ENCODE measurements at places on chromosomes 4 and X.
A peak's percentile ranks its signal among the peaks of the same experiment; 100 is the strongest.

- no peak for DNase-seq
These were observed 60.8 kb downstream of the HCCS start for GRCh38 chrX:11171956-11172355.

DNA sequence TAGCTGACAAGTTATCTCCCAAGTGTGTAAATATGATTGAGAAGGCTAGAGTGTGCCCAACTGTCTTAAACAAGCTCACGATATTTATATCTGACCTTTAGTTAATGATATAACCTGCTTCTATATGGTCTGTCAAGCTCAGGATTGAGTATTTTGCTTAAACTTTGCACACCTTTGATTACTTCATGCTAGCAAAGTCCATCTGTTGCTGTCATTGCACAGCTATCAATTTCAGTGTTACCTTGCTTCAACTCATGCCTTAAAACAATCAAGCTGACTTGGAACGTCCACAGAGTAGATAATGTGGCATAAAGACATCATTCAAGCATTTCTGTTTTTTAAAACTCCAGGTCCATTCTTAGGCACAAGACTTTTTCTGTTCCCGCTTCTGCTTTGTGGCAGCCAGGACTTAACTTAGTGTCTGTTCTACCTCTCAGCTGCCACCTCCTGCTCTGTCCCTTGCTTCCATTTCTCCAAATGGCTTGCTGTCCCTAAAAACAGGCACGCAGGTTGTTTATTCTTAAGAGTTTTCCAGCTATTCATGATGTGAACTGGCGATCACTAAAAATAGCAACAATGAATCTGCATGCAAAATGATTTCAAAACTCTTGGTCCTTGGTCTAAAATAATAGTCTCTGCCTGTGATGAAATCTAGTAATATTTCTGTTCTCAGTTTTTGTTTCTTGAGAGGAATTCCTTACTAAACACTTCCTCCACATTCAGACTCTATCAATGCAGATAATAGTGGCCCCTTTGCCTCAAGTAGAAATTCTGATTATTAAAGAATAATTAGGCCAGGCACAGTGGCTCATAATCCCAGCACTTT is 16.3 kb upstream of the NEIL3 start:
- DNase-seq, result no peak

GRCh38 chr4:76704133-76704881 is 193.6 kb downstream of the SOWAHB start:
- no peak for DNase-seq

DNA sequence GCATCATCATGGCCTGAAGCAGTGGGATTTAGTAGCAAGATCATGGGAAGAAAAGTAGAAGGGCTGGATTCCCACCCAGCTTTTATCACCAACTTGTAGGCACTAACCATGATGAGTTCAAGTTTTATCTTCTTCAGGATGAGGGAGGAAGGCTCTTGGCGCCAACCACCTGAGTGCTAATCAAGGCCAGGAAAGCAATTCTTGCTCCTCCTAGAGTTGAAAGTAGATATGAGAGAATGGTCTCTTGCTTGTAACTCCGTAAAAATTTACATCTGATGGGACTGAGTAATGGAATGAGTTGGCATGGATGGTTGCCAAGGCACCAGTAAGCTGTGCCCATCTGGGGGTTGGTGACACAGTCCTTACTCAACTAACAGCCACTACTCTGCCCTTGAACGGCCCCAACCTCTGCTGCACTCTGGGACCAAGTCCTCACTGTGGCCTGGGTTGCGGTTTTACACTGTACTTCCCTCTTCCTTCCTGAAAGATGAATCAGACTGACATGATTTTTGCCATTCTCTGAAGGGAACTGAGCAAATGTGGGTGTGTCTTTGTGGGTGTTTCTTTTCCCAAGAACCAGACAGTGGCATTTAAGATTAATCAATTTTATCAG is 39.4 kb upstream of the NDP start:
- DNase-seq, result no peak

DNA sequence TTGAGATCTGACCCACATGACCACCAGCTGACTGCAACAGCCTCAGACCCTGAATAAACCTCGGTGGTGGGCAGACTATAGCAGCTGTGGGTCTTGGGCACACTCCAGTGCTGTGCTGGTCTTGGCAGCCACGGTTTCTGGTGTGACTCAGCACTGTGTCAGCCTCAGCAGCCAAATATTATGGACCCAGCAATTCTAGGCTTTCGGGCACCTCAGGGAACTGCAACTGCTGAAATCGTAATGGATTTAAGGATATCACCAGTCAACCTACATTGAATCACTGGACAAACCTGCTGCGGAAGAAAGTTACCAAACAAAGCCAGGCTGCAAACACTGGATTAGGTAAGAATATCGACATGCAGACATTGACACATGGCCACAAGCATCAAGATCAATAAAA is 10.5 kb upstream of the UBE2NL start:
- no peak for DNase-seq

GRCh38 chrX:107742700-107743191 is 32.8 kb downstream of the TSC22D3 start:
- no peak for DNase-seq

GRCh38 chr4:120509222-120509621 is 413.3 kb downstream of the PRDM5 start:
- DNase-seq, result no peak

DNA sequence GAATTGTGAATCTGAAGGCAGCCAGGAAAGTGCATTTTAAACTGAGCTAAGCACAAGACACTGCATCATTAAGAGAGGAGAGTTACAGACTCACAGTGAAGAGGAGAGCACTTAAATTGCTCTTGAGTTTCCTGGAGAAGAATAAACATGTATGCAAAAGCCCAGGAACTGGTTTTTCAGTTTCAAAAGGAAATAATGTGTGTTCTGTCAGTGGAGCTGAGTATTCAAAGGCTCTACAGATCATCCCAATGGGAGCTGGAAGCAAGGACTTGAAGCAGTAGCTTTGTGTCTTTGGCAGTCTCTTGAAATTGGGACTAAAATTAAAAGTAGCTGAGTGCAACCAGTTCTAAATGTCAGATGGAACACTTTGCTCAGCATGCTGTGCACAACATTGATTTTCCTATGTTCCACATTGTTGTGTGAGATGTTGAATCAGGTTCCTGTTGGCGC is 147.5 kb upstream of the ANK2 start:
- DNase-seq, result no peak

DNA sequence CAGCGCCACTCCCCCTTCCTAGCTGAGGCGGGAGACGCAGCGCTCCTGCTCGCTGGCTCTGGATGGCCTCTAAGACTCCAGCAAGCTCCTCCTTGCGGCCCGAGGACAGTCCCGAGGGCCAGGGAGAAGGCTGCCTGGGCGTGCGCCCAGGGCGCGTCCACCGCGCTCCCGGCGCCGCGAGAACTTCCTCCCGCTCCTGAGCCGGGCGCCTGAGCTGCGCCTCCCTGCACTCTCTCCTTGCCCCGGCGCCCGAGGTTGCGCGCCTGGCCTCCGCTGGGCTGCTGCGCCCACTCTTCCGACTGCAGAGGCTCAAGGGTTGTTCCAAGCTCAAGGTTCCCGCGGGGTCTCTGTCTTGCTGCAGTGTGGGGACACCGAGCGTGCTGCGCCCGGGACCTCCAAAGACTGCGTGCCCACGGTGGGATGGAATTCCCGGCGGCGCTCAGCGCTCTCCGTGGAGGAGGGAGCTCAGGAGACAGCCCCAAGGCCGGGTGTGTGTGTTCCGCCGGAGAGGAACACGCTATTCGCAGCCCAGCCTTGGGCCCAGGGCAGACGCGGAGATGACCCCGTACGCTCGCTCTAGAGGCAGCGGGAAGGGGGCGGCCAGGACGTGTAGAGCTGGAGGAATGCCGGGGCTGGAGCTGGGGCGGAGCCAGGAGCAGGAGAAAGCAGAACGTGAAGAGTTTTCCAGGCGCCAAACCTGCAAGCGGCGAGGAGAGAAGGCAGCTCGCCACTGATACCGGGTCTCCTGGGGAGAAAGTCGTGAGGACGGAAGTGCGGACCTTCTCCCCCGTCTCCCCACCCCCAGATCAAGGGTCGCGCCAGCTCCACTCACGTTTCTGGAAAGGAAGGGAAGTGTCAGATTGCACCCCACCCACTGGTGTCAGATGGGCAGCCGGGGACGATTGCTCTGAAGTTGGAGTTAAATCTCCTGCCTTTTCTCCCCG is at the start of gene ARHGAP6:
Gene ARHGAP6 (minus strand): TSS at position 753 of the 944 bp plus-strand sequence. CDS start 1,092 bp downstream, outside the sequence.
- peak; percentile 37 for DNase-seq

- DNase-seq, result no peak
These were observed 224.3 kb downstream of the ANK2 start for GRCh38 chr4:113273721-113274220.

GRCh38 chr4:2194496-2194895 is 47.4 kb downstream of the HAUS3 start:
- DNase-seq, result no peak

- no peak for DNase-seq
These were observed 30.9 kb downstream of the SPCS3 start for GRCh38 chr4:176350671-176351070.

GRCh38 chr4:177519481-177520260 is 77.4 kb upstream of the AGA start:
- DNase-seq, result no peak

DNA sequence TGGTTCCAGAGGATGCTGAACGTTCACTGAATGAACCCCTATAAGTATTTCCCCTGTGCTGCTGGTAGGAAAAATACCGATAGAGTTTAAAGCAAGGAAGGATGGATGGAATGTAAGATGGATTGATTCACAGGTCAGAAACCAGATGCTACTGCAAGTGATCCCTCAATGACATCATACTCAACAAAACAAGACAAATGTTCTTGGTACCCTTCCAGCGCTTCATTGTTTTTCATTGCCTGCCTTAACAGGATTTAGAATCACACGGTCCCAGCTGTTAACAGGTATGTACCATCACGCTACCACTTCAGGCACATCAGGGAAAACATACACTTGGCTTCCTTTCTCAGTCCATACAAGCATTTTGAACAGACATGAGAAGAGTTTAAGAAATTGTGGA is 118.1 kb upstream of the TLR3 start:
- DNase-seq, result no peak

GRCh38 chrX:133418588-133418987 is 3.3 kb upstream of the GPC4 start:
- DNase-seq, result no peak

DNA sequence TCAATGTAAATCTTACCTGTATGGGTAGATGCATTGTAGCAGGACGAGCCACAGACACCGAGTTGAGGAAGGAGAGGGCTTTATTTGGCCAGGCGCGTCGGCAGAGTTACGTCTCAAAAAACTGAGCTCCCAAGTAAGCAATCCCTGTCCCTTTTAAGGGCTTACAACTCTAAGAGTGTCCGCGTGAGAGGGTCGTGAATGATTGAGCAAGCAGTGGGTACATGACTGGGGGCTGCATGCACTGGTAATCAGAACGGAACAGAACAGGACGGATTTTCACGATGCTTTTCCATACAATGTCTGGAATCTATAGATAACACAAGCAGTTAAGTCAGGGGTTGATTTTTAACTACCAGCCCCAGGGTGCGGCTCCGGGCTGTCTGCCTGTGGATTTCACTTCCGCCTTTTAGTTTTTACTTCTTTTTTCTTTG is 524.9 kb upstream of the HTR2C start:
- DNase-seq, result no peak

- no peak for DNase-seq
These were observed 98.0 kb upstream of the DCLK2 start for GRCh38 chr4:149980121-149980682.

- DNase-seq, result peak; percentile 10
These were observed 1190.4 kb downstream of the TECRL start for GRCh38 chr4:63218856-63219255.

GRCh38 chrX:22690116-22690515 is 309.6 kb upstream of the DDX53 start:
- DNase-seq, result no peak

DNA sequence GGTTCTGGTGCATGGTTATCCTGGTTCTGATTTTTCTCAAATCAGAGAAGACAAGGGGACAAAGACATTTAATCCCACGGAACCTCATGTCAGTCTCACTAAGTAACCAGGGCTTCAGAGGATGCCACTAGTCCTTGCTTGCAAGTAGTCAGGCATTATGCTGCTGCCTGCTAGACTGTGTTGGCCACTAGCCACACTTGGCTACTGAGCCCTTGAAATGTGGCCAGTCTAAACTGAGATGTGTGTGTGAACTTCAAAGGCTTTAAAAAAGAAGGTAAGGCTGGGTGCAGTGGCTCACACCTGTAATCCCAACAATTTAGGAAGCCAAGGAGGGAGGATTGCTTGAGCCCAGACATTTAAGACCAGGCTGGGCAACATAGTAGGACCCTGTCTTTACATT is 48.6 kb upstream of the IGFBP7 start:
- no peak for DNase-seq

DNA sequence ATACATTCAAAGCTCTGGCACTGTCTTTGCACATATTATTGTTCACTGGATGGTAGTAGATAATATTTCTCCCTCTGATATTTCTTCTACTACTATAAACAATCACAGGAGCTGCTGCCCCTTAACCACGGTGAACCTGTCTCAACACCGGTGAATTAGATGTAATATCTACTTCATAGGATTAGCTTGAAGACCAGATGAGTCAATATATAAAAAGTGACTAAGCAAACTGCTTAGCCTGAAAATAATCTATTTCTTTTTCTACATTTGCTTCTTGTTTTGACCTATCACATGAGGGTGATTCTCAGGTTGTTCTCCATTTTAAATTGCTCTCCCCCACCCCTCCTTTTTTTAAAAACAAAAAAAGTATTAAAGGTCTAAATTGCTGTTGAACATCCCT is 645.5 kb downstream of the ANKRD50 start:
- no peak for DNase-seq

- DNase-seq, result no peak
These were observed 16.9 kb downstream of the SSX5 start for GRCh38 chrX:48179691-48180090.

GRCh38 chrX:137072396-137072795 is 38.6 kb upstream of the GPR101 start:
- DNase-seq, result no peak

- peak; percentile 15 for DNase-seq
These were observed 54.3 kb downstream of the LRBA start for GRCh38 chr4:150960818-150961217.

DNA sequence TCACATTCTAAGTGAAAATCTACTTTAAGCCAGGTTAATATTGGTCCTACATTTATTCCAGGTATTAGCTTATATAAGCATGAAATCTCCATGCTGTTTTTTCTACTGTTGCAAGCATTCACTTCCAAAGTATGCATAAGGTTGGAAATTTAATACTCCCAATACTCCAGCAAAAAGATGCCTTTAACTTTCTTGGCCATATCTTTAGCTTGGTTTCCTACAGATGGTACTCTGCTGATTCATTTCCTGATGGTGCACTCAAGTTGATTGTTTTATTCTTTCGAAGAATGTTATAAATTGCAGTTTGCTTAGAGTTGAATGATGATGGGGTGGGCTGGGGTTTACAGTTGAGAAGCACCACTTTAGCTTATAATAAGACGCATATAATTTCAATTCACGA is 330.2 kb downstream of the PTTG2 start:
- no peak for DNase-seq

GRCh38 chrX:103918050-103918449 is 44.4 kb upstream of the TMSB15B start:
- peak; percentile 61 for DNase-seq

DNA sequence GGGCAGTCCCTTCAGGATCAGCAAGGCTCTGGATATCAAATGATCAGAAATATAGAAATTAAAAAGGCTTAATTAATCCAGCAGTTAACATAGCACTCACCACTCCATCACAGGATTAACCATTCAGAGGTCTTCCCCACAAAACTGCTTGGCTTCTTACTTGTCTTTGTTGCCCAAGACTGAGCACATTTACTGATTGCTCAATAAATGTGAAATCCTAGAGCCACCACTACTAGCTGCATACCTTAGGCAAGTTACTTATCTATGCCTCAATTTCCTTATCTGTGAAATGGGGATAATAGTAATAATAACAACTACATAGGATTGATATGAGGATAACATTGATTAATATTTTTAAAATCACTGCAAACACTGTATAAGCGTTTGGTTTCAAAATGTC is 124.2 kb downstream of the ARHGAP6 start:
- DNase-seq, result no peak
